ENCODE measurements at places on chromosomes 6 and 20.

DNA sequence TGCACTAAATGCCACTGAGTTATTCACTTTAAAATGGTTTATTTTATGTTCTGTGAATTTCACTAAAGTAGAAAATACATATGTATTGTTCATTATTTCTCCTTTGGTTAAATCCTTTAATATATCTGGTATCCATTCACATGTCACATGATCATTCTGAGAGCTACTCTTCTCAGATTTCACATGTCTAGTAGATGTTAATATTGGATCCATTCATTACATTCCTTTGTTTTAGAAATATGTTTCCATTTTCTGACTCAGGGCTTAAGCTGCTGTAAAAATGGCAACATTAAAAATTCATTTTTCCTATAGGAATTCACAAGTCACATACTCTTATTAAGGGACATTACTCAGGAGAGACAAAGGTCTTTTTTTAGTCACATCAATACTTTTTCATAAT, 205.4 kb downstream of the ZFAND3 start:
- no peak for DNase-seq

DNA sequence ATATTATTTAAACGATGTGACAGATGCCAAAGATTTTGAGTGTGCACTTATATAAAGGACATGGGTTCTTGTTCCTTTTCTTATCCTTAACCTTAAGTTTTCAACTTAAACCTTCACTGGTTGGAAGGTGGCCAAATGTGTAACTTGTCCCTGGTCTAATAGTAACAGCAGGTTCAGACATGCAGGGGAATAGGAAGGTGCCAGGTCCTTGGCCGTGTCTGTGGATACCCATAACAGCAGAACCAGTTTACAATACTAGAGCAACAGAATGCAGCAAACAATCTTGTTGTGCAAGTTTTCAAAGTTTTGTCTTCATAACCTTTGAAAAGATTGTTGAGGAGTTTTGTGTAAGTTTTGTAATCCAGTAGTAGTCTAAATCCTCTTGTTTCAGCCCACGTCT, 4.4 kb downstream of the MYB start:
- DNase-seq: no peak

DNA sequence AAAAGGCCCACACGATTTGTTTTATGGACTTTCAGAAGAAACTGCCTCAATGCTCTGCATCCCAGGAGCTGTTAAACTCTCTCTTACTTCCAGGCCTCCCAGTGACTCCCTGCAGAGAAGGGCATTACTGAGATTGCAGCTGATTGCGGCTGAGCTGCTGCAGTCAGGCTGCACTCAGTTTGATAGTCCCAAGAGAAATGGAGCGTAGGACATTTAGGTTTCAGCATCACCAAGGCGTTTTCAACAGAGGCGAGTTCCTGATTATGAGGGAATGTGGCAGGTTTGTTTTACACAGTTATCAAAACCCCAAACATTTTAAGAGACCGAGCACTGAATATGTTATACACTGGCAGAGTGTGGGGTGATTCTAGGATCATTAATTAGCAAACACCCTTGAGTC, 145.6 kb downstream of the TBX18 start:
- DNase-seq: no peak

DNA sequence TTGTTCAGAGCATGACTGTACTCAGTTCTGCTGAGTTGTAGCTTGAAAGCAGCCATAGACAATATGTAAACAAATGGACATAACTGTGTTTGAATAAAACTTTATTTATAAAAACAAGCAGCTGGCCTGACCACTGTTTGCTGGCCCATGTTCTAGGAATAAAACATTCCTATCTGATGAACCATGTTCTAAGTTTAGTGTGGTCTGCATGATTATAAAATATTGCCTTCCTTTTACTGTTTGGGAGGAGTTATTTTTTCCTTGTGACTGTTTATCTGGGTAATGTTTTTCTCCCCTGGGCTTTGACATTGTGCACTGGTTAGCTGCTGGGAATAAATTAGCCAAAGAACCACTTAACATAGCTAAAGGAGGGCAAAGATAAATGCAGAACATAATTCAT, 55.1 kb downstream of the CDS2 start:
- no peak for DNase-seq

DNA sequence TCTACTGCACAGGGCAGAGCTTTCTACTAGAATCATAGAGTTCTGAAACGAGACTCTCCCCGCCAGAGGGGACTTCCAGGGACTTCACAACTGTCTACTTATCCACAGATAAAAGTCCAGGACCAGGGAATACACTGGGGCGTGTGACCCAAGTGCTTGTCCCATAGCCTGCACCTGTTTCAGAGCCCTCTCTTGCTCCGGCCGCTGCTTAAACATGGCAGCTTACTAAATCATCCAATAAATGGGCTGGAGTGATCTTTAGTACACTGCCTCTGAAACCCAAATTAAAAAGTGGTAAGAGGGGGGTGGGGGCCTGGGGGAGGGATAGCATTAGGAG, 8.9 kb upstream of the RAB44 start:
- DNase-seq: no peak

GRCh38 chr20:41340327-41341055, at the start of gene LPIN3:
TSS of gene LPIN3 (plus strand) at chr20:41340821. CDS start at chr20:41345804, 4,983 bp downstream.
- DNase-seq: peak; percentile 66

GRCh38 chr20:44483112-44483511, 7.4 kb downstream of the TTPAL start:
- DNase-seq: no peak

DNA sequence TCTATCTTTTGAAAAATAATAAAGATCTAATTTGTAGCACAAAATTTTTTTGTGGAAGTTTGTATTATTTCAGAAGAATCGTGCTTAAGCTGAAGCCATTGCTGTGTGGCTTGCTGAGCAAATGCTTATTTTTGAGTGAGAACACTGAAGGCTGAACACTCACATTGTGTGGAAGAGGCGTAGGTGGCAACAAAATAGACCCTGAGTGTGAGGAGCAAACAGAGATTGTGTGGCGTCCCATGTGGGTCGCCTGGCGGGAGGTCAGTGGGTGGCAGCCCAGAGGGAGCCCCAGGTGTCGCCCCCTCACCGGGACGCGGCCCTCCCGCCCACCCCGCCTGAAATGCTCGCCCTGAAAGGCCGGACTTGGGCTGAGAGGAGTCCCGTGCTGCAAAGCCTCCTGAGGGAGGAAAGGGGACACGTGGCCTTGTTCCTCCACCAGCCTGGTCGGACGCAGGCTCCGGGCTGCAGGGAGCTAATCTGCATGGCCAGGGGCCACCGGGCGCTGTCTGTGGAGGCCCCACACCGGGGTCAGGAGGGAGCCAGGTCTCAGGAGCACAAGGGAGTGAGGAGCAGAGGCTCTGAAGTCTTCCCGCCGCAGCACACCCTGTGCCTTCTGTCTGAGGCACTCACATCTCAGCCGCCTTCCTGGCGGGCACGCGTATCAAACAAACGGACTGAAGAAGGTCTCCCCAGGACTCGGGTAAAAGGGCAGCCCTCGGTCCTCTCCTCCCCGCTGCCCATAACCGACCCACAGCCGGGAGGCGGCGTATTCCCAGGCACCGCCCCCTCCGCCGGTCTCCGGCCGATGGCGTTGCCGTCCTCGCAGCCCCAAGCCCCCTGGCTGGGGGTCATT, 15.9 kb downstream of the DDO start:
- no peak for DNase-seq

DNA sequence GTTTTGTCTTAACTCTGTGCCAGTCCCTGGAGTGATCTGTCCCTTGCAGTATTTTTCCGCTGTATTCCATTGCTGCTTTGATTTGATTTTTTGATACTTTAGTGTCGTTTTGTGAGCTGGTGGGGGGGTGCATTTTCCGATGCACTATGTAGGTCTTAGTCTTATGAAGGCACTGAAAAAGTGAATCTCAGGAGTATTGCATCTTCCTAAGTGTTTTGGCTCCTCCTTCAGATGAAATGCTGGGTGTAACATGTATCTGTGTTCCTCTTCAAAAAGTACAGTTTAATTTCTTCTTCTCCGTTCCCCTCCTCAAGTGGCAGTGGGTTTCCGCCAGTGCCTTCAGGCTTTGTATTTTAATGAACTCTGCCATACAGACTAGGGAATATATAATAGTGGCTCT, 580.7 kb upstream of the GJE1 start:
- DNase-seq: no peak

GRCh38 chr6:135226537-135226936, 45.4 kb downstream of the MYB start:
- DNase-seq: no peak

GRCh38 chr20:38880952-38881735, 45.1 kb upstream of the FAM83D start:
- DNase-seq: no peak

GRCh38 chr6:36930483-36930882, 24.1 kb upstream of the PI16 start:
- DNase-seq: no peak

- no peak for DNase-seq
These were observed 34.1 kb downstream of the MEI4 start for GRCh38 chr6:77686931-77687330.

- no peak for DNase-seq
These were observed 59.0 kb upstream of the ZNF184 start for GRCh38 chr6:27531772-27532459.

DNA sequence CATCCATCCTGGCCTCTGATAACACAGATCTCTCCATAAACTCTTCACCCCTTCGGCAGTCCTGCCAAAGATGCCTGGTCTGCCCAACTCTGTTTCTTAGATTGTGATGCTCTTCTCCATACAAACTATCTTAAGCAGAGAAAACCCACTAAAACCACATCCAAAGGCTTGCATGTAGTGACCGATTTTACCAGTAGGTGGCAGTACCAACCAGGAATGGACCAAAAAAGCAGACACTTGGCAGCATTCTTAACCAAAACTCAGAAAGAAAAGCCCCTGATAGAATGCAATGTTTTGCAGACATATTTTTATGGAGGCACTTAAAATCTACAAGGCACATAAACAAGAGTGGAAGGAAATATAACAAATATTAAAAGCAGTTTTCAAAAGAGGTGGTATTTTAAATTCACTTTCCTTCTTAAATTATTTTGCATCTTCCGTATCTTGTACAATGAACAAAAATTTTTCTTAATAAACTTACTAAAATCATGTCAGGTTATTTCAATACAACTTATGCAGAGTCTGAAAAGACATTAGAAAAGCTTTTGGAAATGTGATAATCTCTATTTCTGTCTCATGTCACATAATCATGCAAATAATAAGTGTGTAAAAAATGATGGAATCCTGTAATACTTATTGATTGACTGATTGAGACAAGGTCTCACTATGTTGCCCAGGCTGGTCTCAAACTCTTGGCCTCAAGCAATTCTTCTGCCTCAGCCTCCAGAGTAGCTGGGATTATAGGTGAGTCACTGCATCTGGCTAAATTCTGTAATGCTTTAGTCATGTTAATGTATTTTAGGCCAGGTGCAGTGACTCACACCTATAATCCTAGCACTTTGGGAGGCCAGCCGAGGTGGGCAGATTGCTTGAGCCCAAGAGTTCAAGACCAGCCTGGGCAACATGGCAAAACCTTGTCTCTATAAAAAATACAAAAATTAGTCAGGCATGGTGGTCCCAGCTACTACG, 29.4 kb downstream of the LRP11 start:
- peak; percentile 75 for DNase-seq

DNA sequence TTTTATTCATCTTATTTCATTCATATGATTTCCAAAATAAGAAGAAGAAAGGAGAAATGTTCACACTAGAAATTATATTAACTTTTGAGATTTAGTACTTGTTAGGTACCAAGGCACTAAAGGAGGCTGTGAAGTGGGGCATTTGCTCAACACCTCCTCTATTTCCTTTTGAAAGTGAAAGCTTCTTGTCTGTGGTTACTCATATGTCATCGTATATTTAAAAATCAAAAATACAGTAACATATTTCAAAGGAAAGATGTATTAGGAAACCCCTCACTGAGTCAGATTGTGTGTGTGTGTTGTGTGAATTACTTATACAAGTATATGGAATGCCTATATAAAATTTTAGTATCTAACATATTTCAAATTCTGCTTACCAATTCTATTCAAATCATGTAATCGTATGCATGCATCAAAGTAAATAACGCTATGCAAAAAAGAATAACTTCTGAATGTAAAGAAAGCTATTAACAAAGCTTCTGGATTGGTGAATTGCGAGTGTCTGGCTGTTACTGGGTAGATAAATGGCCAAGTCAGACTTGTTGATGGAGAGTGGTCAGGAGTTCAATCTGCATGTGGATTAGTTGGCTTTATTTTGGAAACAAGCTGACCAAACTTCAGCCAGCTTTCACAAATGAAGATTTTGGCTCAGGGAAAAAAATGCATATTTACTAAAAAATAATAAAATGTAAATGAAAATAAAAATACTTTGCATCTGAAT, 70.9 kb downstream of the PACRG start:
- no peak for DNase-seq

DNA sequence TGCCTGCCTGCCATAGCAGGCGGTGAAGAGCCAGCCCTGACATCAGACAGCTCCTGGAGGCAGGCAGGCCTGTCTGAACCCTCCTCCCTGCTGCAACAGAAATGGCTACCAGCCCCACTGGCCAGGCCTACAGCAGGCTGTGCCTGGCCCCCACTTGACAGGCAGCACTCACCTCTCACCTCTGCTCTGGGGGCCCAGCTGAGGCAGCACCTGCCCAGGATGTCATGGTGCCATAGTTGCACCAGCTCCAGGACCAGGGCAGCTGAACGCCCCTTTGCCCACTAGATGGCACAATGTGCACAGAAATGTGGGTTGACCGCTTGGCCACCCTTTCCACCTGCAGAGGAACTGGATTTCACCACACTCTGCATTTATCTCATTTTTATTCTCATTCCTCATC, 30.6 kb downstream of the MRPL14 start:
- DNase-seq: peak; percentile 80

DNA sequence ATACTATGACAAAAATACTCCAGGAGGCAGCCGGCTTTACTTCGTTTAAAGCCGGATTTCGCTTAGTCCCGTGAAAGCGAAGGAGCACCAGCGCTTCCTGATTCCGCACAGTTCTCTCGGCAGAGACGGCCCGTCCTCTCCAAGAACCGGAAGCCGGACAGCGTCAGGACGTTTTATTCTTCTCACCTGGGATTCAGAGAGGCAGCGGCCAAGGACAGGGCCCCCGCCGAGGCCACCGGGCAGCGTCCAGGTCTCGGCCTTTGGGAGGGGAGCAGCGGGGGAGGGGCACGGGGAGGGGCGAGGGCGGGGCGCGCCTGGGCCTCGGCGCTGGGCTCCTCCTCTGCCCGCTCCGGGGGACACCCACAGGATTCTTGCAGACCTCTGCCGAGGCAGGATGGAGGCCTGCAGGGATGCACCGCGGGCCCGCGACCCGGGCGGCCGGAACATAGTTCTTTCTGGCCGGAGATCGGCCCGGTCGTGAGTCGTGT, 2.8 kb upstream of the DIDO1 start:
- peak; percentile 73 for DNase-seq

DNA sequence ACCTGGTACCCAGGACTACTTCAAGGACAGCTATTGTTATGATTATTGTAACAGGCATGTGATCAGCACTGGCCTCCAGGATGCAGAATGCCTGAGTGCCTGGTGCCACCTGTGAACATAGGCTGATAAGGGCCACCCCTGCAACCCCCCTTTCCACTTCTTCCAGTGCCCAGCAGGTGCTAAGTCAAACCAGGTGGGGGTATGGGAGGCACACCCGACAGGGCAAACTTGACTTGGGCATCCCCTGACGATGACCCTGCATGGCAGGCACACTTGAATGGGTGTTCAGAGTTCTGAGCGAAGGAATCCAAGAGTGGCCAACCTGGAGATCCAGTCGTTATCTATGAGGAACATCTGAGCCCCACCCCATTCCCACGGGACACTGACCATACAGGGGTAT, 3.4 kb downstream of the ADA start:
- no peak for DNase-seq

Measured in CD4-positive, alpha-beta T cell treated with Interleukin-6 for 4 hours (primary cell).